ENCODE measurements at places on chromosomes 12 and 14. TPM values are rescaled to one million over a fixed set of nuclear protein-coding genes. Genes with fewer than 3 reads are reported as not detected.
A peak's percentile ranks its signal among the peaks of the same experiment; 100 is the strongest.

C12orf43 gene
- total RNA-seq = 7.9 TPM

GUCY2C gene
- not detected for total RNA-seq

- no peak overlapping the region for H3K27ac ChIP-seq
- H3K27me3 ChIP-seq = no peaks in the 10 kb centered on the region
- no peak overlapping the region for H3K4me3 ChIP-seq
- no peaks in the 10 kb centered on the region for H3K36me3 ChIP-seq
- H3K4me1 ChIP-seq = peaks cover 8% of the 10 kb centered on the region
These were observed 207.4 kb upstream of the NPAS3 start for GRCh38 chr14:32731249-32731648.

PTPRR gene
- total RNA-seq = 0.24 TPM

FSCB gene
- not detected for total RNA-seq

GRCh38 chr12:56158926-56159461 lies 835 bp downstream of the MYL6 start:
- peak overlapping the region; percentile 86 for H3K27ac ChIP-seq
- DNase-seq = peak; percentile 71

GRCh38 chr14:53391631-53392285 lies 238.6 kb upstream of the DDHD1 start:
- H3K4me1 ChIP-seq = no peaks in the 10 kb centered on the region
- H3K27ac ChIP-seq = no peak overlapping the region
- no peak overlapping the region for H3K4me3 ChIP-seq
- no peaks in the 10 kb centered on the region for H3K36me3 ChIP-seq

DNA sequence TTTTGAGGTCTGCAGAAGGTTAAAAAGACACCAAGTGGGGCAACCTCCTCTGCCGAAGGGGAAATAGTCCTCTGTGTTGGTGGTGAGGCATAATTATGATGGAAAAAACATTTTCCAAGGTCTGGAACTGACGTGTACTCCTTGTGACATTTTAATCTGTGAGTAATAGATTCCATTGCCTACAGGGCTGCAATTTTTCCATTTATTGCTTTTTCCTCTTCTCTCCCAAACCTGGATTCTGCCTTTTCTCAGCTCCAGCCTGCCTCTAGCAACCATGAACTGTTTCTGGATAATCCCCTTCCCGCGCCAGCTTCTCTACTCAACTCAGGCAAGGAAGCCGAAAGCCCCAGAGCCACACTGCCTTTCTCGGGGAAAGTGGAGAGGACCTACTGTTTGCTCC lies 230.1 kb upstream of the PLXNC1 start:
- DNase-seq = no peak
- H3K27me3 ChIP-seq = no peaks in the 10 kb centered on the region
- H3K36me3 ChIP-seq = no peaks in the 10 kb centered on the region
- H3K4me1 ChIP-seq = no peaks in the 10 kb centered on the region
- H3K27ac ChIP-seq = no peak overlapping the region

- DNase-seq = no peak
- H3K4me1 ChIP-seq = no peaks in the 10 kb centered on the region
- no peaks in the 10 kb centered on the region for H3K36me3 ChIP-seq
- H3K27ac ChIP-seq = no peak overlapping the region
These were observed 11.2 kb upstream of the TCP11L2 start for GRCh38 chr12:106291342-106291741.

DNA sequence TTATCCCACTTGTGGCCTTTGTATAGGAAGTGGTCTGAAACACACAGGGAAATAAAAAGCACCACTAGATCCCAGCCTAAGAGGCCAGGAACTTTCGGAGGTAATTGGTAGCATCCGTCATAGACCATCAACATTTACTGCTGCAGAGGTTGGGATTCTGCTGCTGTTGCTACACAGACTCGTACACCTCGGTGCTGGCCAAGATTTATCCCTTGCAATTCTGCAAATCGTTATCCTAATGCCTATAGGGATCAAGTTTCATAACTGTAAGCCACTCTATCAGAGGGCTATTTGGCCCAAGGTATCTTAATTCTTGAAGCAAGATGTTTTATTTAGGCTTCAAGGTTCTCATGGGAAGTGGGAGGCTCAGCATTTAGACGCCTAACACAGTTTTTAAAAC lies 913.6 kb downstream of the GALC start:
- no peaks in the 10 kb centered on the region for H3K27me3 ChIP-seq
- no peak overlapping the region for H3K27ac ChIP-seq

RILPL2 gene
- 0.83 TPM for total RNA-seq

GRCh38 chr12:25368557-25368956 lies 117.8 kb upstream of the KRAS start:
- no peaks in the 10 kb centered on the region for H3K27me3 ChIP-seq
- DNase-seq = no peak
- no peaks in the 10 kb centered on the region for H3K36me3 ChIP-seq
- H3K4me3 ChIP-seq = no peak overlapping the region
- no peaks in the 10 kb centered on the region for H3K4me1 ChIP-seq
- H3K27ac ChIP-seq = no peak overlapping the region

DNA sequence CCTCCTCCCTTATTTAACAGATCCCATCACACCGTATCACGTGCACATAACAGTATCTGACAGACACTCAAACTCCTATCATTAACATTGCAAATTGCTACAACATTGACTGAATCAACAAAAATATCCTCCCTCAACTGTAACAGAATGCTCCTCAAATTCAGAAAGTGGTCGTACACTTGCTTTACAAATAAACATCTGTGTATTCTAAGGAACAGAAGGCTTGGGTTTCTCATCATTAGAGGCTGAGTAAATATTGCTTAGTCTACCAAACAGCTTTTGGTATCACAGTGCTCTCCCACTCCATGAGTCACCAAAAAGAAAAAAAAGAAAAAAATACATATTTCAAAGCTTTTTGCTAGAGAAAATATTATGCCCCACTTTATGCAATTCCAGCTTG lies 23.9 kb downstream of the FERMT2 start:
- H3K4me1 ChIP-seq = peaks cover 21% of the 10 kb centered on the region
- H3K4me3 ChIP-seq = no peak overlapping the region
- no peak for DNase-seq
- H3K27me3 ChIP-seq = no peaks in the 10 kb centered on the region
- H3K36me3 ChIP-seq = no peaks in the 10 kb centered on the region

GRCh38 chr14:89190765-89191513 lies 226.1 kb downstream of the FOXN3 start:
- no peak overlapping the region for H3K27ac ChIP-seq
- H3K36me3 ChIP-seq = no peaks in the 10 kb centered on the region
- H3K4me3 ChIP-seq = no peak overlapping the region
- H3K4me1 ChIP-seq = no peaks in the 10 kb centered on the region
- H3K27me3 ChIP-seq = no peaks in the 10 kb centered on the region
- DNase-seq = no peak

GRCh38 chr12:22981711-22982110 lies 356.7 kb downstream of the ETNK1 start:
- H3K27ac ChIP-seq = no peak overlapping the region
- H3K36me3 ChIP-seq = no peaks in the 10 kb centered on the region
- H3K27me3 ChIP-seq = peaks cover 9% of the 10 kb centered on the region
- no peak overlapping the region for H3K4me3 ChIP-seq

DNA sequence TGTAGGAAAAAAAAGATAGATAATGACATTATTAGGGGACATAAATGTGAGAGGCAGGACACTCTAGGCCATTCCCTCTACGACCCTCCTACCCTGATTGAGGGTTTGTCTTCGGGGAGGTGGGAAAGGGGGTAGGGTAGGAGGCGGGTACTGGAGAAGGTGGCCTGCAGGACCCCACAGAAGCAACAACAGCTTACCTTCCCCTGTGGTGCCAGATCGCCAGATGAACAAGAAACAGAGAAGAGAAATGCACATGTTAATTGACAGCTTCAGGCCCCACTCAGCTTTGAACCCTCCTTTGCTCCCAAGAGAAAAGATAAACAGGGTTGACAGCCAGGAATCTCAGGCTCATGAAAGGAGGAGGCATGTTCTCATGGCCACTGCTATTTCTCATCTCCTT lies 4.8 kb downstream of the PHB2 start:
- no peak overlapping the region for H3K4me3 ChIP-seq
- H3K27ac ChIP-seq = peak overlapping the region; percentile 93
- peak; percentile 14 for DNase-seq
- peaks cover 5% of the 10 kb centered on the region for H3K36me3 ChIP-seq
- peaks cover 40% of the 10 kb centered on the region for H3K4me1 ChIP-seq

GYS2 gene
- not detected for total RNA-seq

- no peak overlapping the region for H3K27ac ChIP-seq
- H3K4me3 ChIP-seq = no peak overlapping the region
- no peaks in the 10 kb centered on the region for H3K36me3 ChIP-seq
- H3K27me3 ChIP-seq = no peaks in the 10 kb centered on the region
- peaks cover 9% of the 10 kb centered on the region for H3K4me1 ChIP-seq
- DNase-seq = no peak
These were observed 7.2 kb downstream of the CARMIL3 start for GRCh38 chr14:24058951-24059475.

DNA sequence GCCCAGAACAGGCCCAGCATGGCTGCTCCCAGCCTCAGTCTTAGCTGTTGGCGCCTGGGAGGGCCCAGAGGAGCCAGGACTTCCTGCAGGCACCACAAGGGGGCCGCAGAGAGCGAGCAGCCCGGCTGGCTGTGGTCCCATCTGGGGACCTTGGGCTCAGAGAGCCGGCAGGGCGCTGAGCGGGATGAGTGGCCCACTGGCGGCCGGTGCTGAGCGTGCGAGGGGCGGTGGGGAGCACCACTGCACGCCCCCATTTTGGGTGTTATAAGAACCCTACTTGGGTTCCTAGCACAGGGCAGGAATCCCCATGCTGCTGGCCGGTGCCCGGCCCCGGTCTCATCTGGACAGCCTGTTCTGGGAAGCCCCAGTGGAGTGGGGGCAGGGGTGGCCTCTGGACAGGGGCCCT lies 25.9 kb upstream of the CRIP2 start:
- H3K36me3 ChIP-seq = peaks cover 5% of the 10 kb centered on the region
- no peak overlapping the region for H3K27ac ChIP-seq
- H3K4me1 ChIP-seq = no peaks in the 10 kb centered on the region
- no peak overlapping the region for H3K4me3 ChIP-seq
- DNase-seq = peak; percentile 82
- H3K27me3 ChIP-seq = no peaks in the 10 kb centered on the region

DNA sequence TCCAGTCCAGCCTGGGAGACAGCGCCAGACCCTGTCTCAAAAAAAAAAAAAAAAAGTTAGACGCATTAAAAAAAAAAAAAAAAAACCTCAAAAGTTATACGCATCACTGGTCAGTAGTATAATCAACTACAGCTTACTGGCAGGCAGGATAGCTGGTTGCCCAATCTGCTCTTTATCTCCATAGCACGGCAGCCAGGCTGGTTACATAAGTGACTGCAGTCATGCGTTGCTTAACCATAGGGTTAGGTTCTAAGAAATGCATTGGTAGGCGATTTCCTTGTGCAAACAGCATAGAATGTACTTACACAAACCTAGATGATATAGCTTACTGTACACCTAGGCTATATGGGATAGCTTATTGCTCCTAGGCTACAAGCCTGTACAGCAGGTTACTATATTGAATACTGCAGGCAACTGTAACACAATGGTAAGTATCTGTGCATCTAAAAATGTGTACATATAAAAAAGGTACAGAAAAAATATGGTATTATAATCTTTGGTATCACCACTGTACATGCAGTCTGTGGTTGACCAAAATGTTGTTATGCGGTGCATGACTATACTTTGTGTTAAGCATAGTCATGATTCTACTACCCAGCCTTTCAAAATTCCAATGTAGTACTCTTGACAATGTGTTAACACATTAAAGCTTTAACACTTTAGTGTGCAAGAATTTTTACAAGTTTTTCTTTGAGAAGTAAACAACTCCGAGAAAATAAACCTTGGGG lies 8.1 kb downstream of the L2HGDH start:
- H3K27me3 ChIP-seq = no peaks in the 10 kb centered on the region
- DNase-seq = no peak
- H3K4me3 ChIP-seq = no peak overlapping the region
- H3K36me3 ChIP-seq = no peaks in the 10 kb centered on the region

GRCh38 chr14:31173120-31173837 lies 34.3 kb downstream of the HECTD1 start:
- H3K27ac ChIP-seq = no peak overlapping the region
- no peaks in the 10 kb centered on the region for H3K4me1 ChIP-seq
- H3K4me3 ChIP-seq = no peak overlapping the region

- peaks cover 2% of the 10 kb centered on the region for H3K27me3 ChIP-seq
- H3K4me3 ChIP-seq = peak overlapping the region; percentile 27
- H3K4me1 ChIP-seq = peaks cover 4% of the 10 kb centered on the region
- no peak overlapping the region for H3K27ac ChIP-seq
- H3K36me3 ChIP-seq = no peaks in the 10 kb centered on the region
- no peak for DNase-seq
These were observed 8.4 kb downstream of the HOXC8 start for GRCh38 chr12:54017027-54017788.

OR6C2 gene
- not detected for total RNA-seq

- H3K27ac ChIP-seq = peak overlapping the region; percentile 55
- DNase-seq = no peak
- H3K27me3 ChIP-seq = no peaks in the 10 kb centered on the region
- H3K36me3 ChIP-seq = no peaks in the 10 kb centered on the region
- H3K4me1 ChIP-seq = no peaks in the 10 kb centered on the region
These were observed 14.5 kb upstream of the LLPH start for GRCh38 chr12:66144791-66145754.

- no peaks in the 10 kb centered on the region for H3K27me3 ChIP-seq
- H3K4me1 ChIP-seq = peaks cover 7% of the 10 kb centered on the region
- DNase-seq = no peak
- H3K27ac ChIP-seq = no peak overlapping the region
These were observed 3.5 kb downstream of the B3GNT4 start for GRCh38 chr12:122206976-122207375.

PLBD1 gene
- total RNA-seq = 13.2 TPM

BAZ2A gene
- total RNA-seq = 36.3 TPM

GRCh38 chr14:58801086-58801485 lies 163.3 kb downstream of the DACT1 start:
- no peaks in the 10 kb centered on the region for H3K27me3 ChIP-seq
- DNase-seq = no peak
- H3K4me1 ChIP-seq = peaks cover 8% of the 10 kb centered on the region
- H3K36me3 ChIP-seq = no peaks in the 10 kb centered on the region
- no peak overlapping the region for H3K4me3 ChIP-seq

- no peaks in the 10 kb centered on the region for H3K36me3 ChIP-seq
- H3K27me3 ChIP-seq = no peaks in the 10 kb centered on the region
- no peak overlapping the region for H3K4me3 ChIP-seq
- DNase-seq = no peak
These were observed 54.1 kb upstream of the FERMT2 start for GRCh38 chr14:53004976-53005375.

- H3K4me3 ChIP-seq = no peak overlapping the region
- H3K36me3 ChIP-seq = no peaks in the 10 kb centered on the region
- no peaks in the 10 kb centered on the region for H3K4me1 ChIP-seq
- DNase-seq = no peak
These were observed 342.5 kb downstream of the TMEM132D start for GRCh38 chr12:129561304-129561703.

IL26 gene
- total RNA-seq = not detected

TGM1 gene
- total RNA-seq = 3.2 TPM

DNA sequence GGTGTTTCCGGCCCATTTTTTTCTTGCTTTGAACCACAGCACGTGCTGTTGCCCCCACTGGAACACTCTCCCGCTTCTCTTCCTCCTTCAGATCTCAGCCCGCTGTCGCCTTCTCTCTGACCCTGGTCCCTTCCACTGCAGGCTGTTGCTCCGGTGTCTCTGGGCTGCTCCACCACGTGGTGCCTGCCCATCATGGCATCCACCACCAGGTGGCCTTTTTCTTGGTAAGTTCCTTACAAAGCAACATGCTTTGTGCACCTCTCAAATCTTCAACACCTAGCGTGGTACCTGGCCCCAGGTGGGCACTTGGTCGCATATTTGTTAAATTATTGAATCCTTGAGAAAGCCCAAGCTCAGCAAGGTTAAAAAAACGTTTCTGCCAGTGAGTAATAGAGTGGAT lies 19.1 kb downstream of the TUNAR start:
- H3K36me3 ChIP-seq = no peaks in the 10 kb centered on the region
- no peak for DNase-seq
- no peaks in the 10 kb centered on the region for H3K27me3 ChIP-seq
- H3K4me1 ChIP-seq = no peaks in the 10 kb centered on the region
- H3K27ac ChIP-seq = no peak overlapping the region

Data from pancreas (tissue), 10 donors.